Upper lobe of right lung (tissue), 1 donor: ENCODE measurements at places on chromosomes 4 and X. TPM values are rescaled to one million over a fixed set of nuclear protein-coding genes. Genes with fewer than 3 reads are reported as not detected.

- no peaks in the 10 kb centered on the region for H3K4me1 ChIP-seq
- no peaks in the 10 kb centered on the region for H3K36me3 ChIP-seq
- H3K27ac ChIP-seq = no peak overlapping the region
- no peak overlapping the region for H3K4me3 ChIP-seq
- H3K27me3 ChIP-seq = no peaks in the 10 kb centered on the region
These were observed 174.4 kb upstream of the RPS6KA3 start for GRCh38 chrX:20441123-20441522.

- H3K4me1 ChIP-seq = peaks cover 11% of the 10 kb centered on the region
- no peak overlapping the region for H3K27ac ChIP-seq
- H3K4me3 ChIP-seq = peak overlapping the region; percentile 86
- no peak for DNase-seq
- no peaks in the 10 kb centered on the region for H3K27me3 ChIP-seq
These were observed 2.1 kb downstream of the NAF1 start for GRCh38 chr4:163164591-163164990.

DNA sequence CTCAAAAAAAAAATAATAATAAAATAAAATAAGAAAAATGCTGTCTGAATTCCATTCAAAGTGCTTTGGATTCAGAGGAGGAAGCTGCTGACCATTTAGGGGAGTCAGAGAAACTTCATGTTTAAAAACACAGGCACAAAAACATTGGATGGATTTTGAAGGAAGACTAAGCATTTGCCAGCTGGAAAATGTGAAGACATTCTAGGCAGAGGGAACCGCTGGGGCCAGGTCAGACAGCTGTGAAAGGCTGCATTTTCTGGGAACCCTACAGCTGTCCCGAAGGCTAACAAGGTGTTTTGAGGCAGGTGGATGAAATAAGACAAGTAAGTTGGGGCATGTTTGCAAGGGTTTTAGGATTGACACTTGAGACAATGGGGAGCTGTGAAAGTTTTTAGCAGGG, 38.6 kb downstream of the ING2 start:
- no peak overlapping the region for H3K4me3 ChIP-seq
- H3K4me1 ChIP-seq = no peaks in the 10 kb centered on the region
- H3K27me3 ChIP-seq = no peaks in the 10 kb centered on the region

DNA sequence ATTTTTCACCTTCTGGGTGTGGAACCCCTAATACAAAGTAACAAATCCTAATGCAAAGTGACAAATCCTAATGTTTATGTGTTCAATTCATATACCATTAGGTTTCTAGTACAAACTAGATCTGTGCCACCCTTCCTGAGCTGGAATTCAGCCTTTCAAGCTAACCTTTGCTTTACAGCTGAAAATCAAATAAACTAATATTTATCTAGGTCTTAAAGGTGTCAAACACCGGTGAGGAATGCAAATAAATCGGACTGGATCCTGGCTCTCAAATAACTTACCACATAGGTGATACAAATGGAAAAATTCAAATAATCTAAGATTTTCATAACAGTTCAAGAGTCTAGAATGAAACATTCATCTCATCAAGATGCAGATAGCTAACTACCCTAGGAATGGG, 11.6 kb downstream of the IRF2 start:
- H3K36me3 ChIP-seq = no peaks in the 10 kb centered on the region
- H3K27ac ChIP-seq = no peak overlapping the region
- no peaks in the 10 kb centered on the region for H3K27me3 ChIP-seq
- peaks cover 24% of the 10 kb centered on the region for H3K4me1 ChIP-seq
- no peak for DNase-seq

DNA sequence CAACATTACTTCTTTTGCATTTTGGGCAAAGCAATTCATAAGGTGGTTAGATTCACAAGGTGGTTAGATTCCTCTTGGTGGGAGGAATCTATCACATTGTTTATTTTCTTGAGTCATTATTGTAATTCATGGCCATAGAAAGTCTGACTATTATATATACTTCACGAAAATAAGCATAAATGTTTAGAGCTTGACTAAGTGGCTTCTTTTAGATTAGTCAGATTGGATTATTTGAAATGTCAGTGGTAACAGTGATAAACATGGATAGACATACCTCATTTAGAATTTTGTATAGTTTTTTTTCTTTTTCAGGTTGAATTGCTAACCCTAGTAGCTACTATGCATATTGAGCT, 24.9 kb upstream of the DYNLT3 start:
- H3K4me1 ChIP-seq = no peaks in the 10 kb centered on the region
- DNase-seq = no peak
- no peaks in the 10 kb centered on the region for H3K27me3 ChIP-seq
- no peak overlapping the region for H3K27ac ChIP-seq

Gene ZIC3
- not detected for total RNA-seq
